ENCODE measurements at places on chromosomes 11 and 22.

DNA sequence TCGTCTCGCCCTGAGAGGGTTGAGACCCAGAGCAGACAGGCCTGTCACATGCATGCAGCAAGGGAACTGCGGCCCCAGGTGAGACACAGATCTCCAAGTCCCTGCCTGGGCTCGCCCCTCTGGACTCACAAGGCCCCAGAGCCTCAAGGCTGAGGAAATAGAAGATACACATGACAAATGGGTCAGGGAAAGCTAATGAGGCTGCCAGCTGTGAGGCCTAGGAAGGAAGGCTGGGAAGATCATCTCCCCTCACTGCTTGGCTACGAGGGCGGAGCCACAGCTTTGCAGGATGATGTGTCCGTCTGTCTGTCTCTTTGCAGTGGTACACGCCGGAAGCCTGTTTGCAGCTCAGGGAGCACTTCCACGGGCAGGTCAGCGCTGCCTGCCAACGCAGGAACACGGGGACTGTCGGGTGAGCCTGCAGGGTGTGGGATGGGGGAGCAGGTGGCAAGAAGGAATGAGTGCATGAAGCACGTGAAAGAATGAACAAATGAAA, 4.5 kb downstream of the RAB36 start:
- DNase-seq: no peak

DNA sequence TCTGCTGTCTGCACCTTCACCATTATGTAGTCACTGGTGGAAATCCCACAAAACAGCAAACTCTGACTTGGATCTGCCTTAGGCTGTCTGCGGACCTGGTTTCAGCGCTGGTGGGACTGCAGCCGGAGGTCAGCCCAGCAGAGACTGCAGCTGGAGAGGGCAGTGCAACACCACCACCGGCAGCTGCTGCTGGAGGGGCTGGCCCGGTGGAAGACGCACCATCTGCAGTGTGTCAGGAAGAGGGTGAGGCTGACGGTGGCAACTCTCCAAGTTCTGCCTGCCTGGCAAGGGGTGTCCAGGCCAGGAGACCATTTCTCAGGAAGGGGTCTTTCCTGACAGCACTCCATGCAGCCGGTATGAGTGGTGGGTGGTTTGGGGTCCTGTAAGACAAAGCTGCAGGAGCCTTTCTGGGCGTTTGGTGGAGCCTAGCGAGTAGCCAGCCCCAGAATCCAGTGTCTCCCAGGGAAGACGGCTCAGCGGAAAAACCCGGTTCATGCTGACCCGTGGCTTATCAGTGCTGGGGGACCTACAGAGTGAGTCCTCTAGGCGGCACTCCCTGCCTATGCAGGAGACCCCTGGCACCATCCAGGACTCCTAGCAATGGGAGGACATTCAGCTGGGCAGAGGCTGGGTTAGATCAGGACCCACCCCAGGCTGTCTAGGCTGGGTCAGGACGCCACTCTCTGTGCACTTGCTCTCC, 50.8 kb downstream of the PISD start:
- peak; percentile 62 for DNase-seq

DNA sequence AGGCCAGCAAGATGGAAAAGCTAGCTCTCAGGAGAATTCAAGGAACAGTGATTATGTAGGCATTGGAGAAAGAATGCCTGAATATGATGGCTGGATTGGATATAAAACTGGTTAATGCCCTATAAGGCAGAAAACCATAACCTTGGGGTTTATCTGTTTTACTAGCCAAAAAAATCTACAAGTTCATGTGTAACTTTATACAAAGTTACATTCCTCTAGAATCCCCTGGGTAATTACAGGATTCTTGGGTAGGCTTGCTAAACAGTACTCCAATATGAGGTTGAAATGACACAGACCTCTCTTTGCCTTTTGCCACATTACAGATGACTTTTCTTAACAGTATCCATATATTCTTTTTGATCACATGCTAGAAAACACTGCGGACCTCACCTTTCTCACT, 26.0 kb downstream of the TSPAN18 start:
- no peak for DNase-seq

- no peak for DNase-seq
Observed at GRCh38 chr11:66687831-66688281, 10.2 kb upstream of the RBM4B start.

GRCh38 chr22:20494978-20495860, at the start of gene KLHL22:
TSS of gene KLHL22 (minus strand) at chr22:20495795. CDS start at chr22:20489211, 6,584 bp downstream.
- DNase-seq: peak; percentile 65

- DNase-seq: no peak
Observed at GRCh38 chr11:94469416-94469815, 24.2 kb downstream of the MRE11 start.

DNA sequence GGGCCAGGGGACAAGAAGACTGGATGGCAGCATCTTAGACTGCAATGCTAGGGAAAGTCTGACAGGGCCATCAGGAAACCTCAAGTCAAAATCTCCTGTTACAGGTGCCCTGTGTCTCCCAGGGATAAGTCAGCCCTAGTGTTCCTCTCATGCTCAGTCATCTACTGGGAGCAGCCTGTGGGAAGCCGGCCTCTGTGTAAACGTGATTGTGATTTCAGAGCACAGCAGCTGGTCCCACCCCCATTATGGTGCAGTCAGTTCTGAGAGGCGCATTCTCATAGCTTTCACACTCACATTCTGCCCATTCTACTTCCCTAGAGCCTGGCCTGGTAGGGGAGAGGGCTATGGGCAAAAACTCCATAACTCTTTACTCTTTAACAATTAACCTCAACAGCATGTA, 7.2 kb upstream of the SLN start:
- DNase-seq: no peak

- no peak for DNase-seq
Observed at GRCh38 chr11:79102840-79103239, 338.0 kb downstream of the TENM4 start.

- no peak for DNase-seq
Observed at GRCh38 chr11:33682019-33682418, 18.6 kb downstream of the C11orf91 start.

GRCh38 chr11:31922450-31922849, 111.3 kb upstream of the PAX6 start:
- DNase-seq: no peak

- DNase-seq: peak; percentile 75
Observed at GRCh38 chr22:42366806-42367581, 65.2 kb downstream of the NFAM1 start.

DNA sequence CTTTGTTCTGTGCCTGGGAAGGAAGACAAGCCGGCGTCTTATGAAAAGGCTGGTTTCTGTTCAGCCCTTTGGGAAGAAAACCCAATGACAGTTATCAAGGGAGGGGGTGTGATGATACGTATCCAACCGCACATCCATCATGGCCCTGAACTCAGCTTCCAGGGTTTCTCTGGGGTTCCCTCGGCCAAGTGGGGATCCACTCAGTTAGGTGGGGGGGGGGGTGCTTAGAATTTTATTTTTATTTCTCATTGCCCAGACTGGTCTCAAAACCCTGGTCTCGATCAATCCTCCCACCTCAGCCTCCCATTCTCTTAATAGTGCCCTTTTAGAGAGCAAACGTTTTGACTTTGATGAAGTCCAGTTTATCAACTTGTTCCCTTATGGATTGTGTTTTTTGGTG, 25.7 kb downstream of the KCNQ1 start:
- DNase-seq: no peak

DNA sequence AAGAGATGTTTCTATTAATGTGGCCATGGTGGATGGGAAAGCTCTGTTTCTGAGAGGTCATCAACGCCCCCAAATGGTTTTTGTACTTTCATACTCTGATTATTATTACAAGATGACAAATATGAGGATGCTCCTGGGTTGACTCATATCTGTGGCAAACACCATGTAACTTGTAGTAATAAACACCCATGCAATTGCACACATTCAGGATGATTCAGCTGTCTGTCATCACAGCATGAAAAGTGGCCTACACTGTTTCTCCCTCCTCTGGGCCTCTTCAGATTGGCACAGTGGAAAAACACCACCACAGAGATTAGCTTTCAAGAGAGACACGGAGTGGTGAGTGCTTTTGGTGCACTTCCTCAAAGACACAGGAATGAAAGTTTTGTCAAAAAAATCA, 85.4 kb downstream of the MTNR1B start:
- DNase-seq: no peak

GRCh38 chr11:119468511-119468910, 45.5 kb upstream of the THY1 start:
- no peak for DNase-seq

DNA sequence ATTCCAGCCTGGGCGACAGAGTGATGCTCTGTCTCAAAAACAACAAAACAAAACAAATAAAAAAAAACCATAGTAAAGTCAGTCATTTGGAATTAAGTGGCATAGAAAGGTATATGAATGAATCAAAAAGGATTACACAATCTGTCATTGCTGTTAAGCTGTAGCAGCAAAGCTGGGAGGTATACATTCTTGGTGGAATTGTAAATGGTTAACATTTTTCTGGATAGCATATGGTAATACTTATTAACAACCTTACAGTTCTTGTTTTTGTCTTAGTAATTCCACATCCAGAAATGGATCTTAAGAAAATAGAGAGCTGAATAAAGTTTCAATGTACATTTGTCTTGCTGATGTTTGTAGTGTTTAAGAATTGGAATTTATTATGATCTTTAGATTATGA, 30.0 kb downstream of the DDX10 start:
- DNase-seq: no peak

GRCh38 chr11:87286338-87286737, 248.6 kb downstream of the TMEM135 start:
- DNase-seq: no peak

GRCh38 chr11:75514596-75514995, 11.1 kb downstream of the GDPD5 start:
- DNase-seq: no peak

- no peak for DNase-seq
Observed at GRCh38 chr11:35178067-35178805, 39.3 kb downstream of the CD44 start.

- DNase-seq: no peak
Observed at GRCh38 chr11:81237139-81237538, 1496.5 kb downstream of the FAM181B start.

- no peak for DNase-seq
Observed at GRCh38 chr11:2466869-2467694, 22.3 kb downstream of the KCNQ1 start.

DNA sequence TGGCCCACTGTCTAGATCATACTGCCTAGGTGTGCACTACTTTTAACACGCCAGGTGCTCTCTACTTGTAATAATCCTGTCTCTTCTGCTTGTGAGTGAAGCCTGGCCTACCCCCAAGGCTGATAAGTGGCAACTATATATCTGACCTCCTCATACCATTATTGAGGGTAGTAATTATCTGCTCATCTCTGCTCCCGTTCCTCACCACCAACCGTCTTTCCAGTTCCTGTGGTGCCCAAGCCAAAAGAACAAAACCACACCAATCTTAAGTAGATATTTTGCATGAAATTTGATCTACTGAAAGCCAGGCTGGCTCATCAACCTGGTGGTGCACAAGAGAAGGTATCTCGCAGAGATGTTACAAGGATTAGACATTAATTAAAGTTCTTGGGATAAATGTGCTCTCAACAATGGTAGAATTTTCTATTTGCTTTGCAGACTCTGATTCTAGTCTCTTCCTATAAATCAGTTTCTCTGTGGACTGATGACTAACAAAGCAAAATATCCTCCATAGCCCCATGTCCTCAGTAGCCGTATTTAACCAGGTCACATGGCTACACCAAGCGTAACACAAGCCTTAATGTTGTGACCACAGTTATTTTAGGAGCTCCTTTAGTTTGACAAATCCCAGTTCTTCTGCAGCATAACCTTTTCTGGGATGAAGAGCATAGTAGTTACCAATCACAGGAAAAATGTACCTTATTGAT, 267.2 kb downstream of the NTM start:
- DNase-seq: no peak

DNA sequence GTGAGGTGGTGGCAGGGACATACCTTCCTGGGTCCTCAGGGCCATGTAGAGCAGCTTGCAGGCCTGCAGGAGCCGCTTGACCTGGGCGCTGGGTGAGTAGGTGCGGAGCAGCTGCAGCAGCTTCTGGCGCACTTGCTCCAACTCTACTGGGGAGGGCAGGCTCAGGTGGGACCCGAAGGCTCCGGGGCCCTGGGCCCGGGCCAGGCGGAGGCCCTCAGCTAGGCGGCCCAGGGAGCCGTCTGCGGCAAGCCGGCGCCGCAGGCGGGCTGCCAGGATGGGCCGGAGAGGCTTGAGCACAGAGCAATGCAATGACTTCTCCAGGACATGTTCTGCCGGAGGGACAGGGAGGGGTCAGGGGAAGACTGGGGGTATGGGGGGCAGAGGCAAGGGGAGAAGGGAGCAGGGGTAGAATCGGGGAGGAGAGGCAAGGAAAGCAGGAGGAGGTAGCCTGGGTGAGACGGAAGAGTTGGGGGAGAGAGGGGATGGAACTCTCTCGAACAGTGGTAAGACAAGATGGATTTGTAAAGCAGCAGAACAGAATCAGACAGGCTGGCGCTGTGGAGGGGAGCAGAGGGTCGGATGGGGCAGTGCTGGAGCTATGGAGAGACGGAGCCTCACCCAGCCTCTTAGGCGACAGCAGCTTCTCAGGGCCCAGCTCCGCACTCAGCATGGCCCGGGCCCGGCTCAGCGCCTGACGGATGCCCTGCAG, 2.2 kb downstream of the RIN1 start:
- peak; percentile 33 for DNase-seq

GRCh38 chr11:123588864-123589262, 65.6 kb downstream of the SCN3B start:
- DNase-seq: no peak

Data from Right ventricle myocardium superior (tissue), 1 donor.